KBM-7 (cell line): ENCODE measurements at places on chromosomes 3 and 15.

DNA sequence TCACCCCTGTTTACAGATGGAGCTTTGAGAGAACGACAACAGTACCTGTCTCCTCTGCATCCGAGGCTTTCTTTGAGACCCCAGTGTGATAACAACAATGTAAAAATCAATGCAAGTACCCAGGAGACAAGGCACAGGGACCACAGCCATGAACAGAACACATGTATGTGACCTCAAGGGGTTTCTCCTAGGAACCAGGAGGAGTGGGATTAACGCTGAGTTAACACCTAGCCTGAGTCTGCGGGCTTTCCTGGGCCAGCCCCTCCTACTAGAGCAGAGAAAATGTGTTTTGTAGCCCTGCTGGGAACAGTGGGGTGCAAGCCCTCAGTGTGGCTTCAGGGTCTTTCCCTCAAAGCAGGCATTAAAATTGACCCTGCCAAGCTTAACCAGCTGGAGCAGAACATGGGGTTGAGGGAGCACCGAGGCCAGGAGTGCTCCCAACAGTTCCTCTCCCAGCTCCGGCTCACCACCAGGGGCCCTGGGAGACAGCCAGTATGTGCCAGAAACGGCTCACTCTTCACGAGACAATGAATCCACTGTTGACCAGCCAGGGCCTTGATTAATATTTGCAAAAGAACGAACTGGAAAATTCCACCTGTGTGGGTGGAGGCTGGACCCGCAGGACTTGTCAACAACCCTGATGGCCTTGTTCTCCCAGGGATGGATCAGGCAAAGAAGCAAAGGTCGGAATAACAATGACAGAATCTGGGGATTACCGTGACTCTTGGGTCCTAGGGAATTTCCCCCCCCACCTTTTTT is 3.6 kb downstream of the CHDH start:
- no peak for DNase-seq

DNA sequence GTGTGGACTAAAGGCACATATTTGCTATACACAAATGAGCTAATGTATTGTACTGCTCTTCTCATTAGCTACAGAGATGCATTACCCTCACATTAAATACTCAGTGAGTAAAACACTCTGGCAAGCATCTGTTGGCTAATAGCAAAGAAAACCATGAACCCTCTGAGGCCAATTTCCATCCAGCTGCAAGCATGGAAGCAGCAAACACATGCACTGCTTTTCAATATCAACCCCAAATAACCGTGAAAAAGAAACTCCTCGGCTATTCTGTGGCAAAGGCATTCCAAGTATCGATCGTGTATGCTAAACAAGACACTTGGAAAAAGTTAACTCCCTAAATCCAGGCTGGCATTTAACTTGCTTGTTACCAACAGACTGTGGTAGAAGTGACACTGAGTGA is 67.0 kb downstream of the PEAK1 start:
- DNase-seq, result no peak

- peak; percentile 28 for DNase-seq
Measured at GRCh38 chr15:89910891-89911626, 1.7 kb downstream of the ARPIN start.

DNA sequence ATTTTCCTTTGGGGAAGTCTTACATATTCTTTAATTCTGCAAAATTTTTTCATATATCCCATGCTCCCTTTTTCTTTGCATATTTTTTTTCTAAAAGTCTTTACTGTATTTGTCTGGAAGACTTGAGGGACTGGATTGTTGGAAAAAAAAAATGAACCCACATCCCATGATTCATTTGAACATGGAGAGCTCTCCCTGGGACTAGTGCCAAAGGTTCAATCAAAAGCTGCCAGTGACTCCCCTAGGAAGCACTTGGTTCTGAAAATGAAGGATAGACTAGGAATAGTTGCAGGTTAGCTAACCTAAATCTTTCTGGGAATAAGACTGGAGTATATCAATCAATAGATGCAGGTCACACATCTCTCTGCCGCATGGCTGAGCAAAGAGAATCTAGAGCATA is 16.4 kb upstream of the BNC1 start:
- DNase-seq, result no peak

DNA sequence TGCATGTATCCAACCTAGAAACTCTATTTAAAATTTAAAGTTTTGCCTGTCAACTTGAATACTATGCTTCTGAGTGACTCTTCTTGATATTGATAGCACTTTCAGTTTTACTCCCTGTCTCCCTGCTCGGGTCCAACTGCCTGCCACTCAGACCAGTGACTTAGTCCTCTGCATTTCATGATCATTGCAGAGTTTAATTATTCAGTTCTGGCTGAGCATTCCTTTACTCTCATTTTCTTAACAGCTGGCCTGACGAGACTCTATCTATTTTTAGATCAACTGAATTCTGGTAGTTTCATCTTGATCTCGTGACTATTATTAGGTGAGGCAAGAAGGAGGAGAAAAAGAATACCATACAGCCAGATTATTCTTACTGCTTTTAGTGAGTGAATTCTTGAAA is 617.4 kb downstream of the SI start:
- DNase-seq, result peak; percentile 2

DNA sequence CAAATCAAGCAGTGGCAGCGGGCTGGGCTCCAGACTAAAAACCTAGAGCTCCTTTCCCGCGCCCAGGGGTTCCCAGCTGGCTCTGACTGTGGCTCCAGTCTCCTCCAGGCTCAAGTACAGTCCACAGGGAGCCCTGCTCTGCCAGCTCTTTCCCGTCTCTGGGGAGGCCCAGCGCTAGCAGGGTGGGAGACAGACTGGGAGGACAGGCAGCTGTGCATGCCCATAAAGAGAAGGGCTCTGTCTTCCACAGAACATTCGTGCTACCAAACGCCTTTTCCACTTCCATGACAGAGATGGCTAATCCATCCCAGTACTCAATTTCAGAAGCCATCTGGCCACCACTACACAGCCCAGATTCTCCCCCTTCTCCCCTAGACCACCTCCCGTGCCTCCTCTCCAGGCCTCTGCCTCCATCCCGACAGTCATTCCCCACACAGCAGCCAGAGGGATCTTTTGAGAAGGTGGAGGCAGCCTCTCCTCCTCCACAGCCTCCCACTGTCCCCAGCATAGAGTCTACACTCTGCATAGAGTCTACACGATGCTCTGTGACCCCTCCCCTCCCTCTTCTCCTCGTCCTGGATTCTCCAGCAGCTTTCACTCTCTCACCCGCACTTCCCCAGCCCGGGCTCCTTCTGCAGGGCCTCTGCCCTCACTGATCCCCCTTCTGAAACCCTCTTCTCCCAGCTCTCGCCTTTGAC is 6.8 kb upstream of the DUSP7 start:
- no peak for DNase-seq

DNA sequence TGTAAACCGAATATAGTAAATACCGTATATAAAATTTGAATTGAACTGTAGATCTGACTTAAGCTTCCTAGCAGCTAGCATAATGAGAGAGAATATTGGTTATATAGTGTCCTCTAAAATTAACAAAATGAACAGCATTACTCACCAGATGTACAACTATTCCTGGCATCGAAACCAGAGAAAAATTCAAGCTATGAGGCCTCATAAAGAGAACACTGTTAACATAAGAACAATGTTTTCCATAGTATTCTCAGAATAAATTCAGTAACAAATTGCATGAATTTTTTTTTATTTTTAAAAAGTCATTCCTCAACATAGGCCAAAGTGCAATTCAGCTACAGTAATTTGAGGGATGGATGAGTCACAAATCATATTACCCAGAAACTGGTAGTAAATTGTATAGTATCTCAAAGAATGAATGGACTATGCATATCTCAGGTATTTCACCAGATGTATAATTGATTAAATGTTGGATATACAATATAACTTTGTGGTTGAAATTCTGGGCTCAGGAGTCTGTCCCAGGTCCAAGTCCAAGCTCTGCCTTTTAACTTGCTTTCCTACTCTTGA is 5.0 kb downstream of the TMEM207 start:
- DNase-seq, result no peak

- DNase-seq, result no peak
Measured at GRCh38 chr15:97446138-97446537, 514.4 kb upstream of the ARRDC4 start.

DNA sequence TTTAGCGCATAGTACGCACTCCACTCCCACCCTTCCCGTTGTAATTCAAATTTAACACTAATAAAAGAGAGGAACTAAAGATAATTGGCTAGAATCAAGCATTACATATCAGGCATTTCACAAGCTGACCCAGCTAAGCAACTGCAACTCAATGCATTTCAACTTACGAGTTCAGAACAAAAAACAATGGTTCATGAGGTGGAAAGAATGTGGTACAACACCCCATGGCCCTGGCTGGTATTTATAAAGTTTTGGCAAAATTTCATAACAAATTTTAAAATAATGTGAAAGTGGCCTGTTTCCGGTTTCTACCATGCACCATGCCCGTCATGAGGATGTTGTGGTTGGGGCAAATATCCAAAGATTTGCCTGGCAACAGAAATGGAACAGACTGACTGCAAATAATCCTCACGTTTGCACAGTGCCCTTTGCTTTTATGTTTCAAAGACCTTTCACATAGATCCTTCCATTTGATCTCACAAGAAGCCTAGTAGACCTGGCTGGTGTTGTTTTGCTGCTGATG is 455.3 kb upstream of the NR2F2 start:
- peak; percentile 1 for DNase-seq

GRCh38 chr3:32335365-32336112 is 56.1 kb upstream of the CMTM7 start:
- no peak for DNase-seq

- DNase-seq, result peak; percentile 67
Measured at GRCh38 chr3:71955240-71956068, 170.5 kb upstream of the PROK2 start.

- no peak for DNase-seq
Measured at GRCh38 chr15:69794645-69795469, 302.9 kb downstream of the TLE3 start.

DNA sequence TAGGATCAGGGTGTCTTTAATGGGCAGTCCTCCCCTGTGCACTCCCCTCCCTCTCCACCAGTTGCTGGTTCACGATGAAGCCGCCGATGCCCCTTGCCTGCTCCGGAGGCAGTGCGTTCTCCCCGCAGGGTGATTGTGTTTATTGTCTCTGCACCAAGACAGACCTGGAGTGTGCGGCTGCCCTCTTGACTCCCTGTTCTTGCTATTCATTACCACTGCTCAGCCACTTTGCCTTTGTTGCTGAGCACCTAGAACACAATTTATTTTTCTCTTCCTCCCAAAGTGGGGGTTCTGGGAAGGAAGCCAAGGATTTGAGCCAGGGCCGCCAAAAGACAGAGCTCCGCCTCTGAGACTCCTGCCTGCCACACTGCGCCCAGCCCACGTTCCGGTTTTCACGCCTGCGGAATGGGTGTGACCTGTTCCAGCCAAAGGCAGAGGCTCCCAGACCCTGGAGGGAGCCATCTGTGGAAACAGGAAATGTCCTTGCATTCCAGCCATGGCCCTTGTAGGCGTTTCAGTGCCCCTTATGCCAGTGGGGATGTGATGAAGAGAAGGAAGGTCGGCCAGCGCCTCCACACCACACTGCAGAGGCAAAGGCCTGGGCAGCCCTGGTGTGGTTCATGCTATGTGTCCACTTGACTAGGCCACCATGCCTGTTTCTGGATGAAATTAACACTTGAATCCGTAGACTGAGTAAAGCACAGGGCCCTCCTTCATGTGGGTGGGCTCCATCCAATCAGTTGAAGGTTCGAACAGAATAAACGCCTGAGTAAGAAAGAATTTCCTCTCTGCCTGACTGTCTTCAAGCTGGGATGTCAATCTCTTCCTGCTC is 85.8 kb downstream of the HMG20A start:
- DNase-seq, result no peak

DNA sequence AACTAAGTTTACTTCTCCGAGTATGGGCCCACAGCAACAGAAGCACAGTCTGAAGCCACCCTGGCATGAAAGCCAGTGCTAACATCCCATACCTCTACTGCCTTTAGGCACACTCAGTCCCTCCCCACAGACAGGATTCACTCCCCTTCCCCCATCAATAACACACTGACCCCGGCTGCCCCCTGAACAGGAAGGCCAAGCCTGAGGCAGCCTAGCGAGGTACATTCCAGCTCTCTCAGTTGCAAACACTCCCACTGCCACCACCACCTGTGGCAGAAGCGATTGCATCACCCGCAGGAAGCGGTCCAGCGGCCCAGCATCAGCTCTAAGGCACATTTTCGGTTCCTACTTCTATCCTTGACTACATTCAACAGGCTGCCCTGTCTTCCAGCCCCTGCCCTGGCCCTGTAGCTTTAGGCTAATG is 7.0 kb upstream of the BMF start:
- DNase-seq, result peak; percentile 89

DNA sequence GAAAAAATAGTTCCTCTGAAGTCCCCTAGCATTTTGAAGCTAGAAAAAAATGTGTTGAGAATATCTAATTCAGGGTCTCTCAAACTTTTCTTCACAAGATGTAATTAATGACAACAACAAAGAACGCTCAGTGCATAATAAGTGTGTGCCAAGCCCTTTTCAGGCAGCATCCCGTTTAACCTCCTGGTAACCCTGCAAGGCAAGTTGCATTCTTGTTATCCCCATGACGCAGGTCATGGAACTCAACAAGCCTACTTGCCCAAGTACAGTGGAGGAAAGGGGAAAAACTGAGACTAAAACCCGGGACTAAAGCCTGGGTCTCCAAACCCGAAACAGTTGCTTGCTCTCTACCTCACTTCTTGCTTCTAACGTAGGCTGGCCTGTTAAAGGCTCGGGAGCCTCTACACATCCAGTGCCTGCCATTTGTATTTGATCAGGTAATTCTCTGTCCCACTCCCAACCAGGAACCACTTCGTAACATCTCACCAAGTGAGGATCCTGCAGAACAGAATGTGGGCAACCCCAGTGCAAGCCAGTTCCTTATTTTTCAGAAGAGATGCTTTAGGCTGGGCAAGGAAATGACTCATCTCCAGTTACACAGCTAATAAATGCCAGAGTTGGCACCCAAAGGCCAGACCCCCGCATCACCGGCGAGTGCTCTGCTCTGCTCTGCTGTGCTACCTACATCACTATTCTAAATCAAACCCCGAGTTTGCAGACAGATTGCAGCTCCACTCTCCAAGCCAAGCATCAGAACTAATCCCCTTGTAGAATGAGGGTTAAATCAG is 28.3 kb downstream of the LMCD1 start:
- peak; percentile 15 for DNase-seq

- no peak for DNase-seq
Measured at GRCh38 chr3:30471066-30471465, 135.3 kb upstream of the TGFBR2 start.

DNA sequence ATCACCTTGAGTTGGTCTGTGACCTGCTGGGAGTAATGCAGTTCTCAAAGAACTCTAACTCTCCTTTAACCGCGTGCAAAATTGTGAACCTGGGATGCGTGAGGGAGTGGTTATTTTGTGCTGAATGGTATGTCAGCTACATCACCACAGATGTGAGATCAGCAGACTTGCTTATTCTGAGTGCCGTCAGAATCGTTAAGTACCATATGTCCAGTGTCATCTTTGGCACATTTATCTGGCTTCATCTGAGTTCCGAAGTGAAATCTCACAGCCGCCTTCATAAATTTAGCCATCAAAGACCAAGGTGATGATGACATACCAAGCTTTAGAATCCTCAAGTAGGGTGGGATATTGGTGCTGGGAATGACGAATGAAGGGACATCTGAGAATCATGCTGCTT is 347.2 kb upstream of the TPRG1 start:
- no peak for DNase-seq
